ENCODE measurements at places on chromosomes 13 and 19.

DNA sequence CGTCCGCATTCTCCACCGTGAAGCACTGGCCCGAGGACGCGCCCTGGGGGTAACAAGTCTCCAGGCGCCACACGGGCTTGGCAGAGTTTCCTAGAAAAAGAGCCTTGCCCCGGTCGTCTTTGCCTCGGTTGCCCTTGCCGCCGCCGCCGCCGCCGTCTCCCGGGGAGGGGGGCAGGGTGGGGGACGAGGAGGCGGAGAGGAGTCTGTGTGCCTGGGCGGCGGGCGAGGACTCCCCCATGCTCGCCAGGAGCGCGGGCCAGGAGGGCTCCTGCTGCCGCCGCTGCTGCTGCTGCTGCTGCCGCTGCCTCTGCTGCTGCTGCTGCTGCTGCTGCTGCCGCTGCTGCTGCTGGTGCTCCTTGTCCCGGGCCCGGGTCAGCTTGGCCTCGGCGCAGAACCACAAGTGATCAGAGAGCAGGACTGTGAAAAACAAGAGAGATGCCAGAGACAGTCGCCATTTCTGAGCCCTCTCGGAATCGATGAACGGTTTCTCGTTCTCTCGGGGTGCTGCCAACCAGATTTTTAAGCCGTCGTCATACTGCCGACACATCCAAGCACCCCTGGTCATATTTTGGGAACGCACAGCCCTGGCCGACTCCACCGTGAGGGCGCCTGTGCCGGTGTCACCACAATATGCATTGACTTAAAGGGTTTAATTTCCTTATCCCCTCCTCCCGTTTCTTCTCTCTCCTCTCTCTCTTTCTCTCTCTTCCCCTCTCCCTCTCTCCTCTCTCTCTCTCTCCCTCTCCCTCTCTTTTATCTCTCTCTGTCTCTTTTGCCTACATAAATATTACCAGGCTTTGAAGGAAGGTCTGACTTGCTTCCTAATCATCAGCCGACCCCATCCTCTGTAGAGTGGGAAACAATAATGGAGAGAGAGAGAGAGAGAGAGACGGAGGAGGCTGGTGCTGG is 349.1 kb downstream of the LIG4 start:
- DNase-seq = no peak

DNA sequence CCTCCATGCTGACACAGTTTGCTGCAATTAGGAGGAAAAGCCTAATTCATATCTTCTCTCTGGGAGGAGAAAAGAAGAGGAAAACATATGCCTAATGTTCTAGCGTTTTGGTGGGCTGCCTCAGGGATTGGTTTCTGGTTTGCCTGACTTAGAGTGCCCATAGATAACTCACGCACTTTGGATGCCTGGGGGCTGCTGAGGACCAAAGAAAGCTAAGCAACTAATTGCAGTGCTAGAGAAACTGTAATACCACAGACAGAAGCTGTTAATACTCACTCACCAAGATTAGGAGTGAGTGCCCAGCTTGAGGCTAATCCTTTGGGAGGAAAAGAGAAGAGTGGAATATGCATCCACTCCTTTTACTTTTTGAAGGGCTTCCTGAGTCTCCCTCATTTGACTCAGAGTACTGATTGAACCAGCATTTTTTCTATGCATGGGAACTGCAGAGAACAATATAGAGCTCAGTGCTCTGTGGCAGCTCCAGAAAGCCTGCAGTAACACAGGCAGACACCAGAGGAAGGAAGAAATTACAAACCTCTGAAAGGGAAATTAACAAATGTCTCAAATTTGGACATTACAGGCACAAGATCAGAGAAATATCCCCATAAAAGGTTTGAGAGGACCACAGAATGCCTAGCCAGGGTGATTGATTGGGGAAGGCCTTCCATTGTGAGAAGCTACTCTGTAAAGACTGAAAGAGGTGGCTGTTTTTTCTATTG is 666.4 kb downstream of the OLFM4 start:
- no peak for DNase-seq

- DNase-seq = no peak
These were observed 181.1 kb upstream of the UBL3 start for GRCh38 chr13:30031488-30031887.

DNA sequence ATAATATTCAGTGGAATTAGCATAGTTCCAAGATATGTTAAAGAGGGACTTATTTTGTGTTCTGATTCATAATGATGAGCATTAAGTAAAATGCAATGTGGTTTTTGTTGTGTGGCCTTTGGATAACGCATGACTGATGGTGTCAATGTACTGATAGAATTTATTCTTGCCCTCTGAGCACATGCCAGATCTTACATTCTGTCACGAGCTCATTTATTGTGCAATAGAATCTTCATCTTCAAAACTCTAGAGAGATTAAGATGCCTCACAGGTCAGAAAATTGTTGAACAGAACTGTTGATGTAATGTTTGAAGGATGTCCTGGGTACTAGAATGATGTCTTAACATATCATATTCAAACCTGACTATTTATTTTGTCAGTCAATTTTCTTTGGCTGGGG is 148.0 kb upstream of the HTR2A start:
- no peak for DNase-seq

GRCh38 chr13:25657157-25657556 is 285.4 kb downstream of the ATP8A2 start:
- no peak for DNase-seq

GRCh38 chr19:50921426-50922316 is 10.5 kb upstream of the KLK4 start:
- DNase-seq = no peak

- no peak for DNase-seq
These were observed 263.5 kb downstream of the FOXO1 start for GRCh38 chr13:40402931-40403431.

DNA sequence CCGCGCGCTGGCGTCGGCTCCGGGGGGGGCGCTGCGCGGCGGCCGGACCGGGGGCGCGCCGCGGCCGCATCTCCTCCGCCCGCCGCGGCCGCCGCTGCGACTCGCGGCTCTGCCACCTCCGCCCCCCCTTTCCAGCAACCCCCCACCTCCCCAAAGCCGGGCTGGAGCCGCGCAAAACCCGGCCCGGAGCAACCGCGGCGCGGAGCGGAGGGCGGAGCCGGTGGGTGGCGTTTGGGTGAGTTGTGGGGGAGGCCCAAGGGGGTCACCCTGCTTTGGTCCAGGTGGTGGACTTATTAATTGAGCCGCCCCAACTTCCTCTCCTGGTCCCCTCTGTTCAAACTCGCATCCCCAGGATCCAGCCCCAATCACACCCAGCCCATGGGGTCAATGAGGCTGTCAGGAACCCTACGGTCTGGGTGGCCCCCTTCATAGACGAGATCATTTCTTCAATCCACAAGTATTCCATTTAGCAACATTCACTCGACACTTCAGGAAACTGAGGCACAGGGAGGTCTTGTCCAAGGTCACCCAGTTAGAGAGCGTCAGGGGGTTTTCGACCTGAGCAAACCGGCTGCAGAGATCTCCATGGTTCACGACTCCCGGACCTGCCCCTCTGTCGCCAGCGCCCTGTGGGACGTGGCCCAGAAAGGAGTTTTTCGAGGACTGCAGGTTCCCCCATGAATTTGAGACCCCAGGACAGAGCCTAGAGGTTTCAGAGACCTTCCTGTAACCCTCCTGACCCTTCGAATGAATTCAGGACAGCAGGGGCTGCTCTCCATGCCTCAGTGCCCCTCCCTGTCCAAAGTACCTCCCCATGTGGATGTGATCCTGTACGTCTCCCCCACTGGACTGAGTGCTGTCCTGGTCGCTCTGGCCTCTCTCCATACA is 22.4 kb upstream of the SEMA6B start:
- no peak for DNase-seq

GRCh38 chr13:93900731-93901130 is 578.8 kb downstream of the DCT start:
- DNase-seq = no peak

DNA sequence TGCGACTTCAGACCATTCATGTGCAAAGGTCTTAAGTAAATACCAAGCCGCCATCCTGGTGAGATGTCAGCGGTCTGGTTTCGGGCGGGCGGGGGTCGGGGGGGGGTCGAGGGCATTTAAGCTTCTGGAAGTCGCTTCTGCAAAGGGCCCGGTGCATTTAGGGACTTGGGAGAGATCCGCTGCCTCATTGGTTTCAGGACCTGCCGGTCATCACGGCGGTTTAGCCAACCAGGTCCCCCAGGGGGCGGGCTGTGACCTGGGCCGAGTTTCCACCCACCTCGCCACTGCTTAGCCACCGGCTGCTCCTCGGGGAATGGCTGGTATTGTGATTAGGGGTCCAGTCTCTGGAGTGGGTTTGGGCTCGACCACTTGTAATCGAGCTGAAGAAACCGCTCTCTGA is 7.8 kb downstream of the ANKLE1 start:
- DNase-seq = no peak

DNA sequence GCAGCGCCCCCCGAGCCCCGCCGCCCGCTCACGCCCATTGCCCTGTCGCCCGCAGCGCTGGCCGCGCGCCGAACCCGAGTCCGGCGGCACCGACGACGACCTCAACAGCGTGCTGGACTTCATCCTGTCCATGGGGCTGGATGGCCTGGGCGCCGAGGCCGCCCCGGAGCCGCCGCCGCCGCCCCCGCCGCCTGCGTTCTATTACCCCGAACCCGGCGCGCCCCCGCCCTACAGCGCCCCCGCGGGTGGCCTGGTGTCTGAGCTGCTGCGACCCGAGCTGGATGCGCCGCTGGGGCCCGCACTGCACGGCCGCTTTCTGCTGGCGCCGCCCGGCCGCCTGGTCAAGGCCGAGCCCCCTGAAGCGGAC is 518 bp downstream of the KLF2 start:
- no peak for DNase-seq

- no peak for DNase-seq
These were observed 70.7 kb downstream of the EPS15L1 start for GRCh38 chr19:16400911-16401591.

GRCh38 chr19:33339016-33339984 is 34.2 kb upstream of the CEBPG start:
- no peak for DNase-seq

DNA sequence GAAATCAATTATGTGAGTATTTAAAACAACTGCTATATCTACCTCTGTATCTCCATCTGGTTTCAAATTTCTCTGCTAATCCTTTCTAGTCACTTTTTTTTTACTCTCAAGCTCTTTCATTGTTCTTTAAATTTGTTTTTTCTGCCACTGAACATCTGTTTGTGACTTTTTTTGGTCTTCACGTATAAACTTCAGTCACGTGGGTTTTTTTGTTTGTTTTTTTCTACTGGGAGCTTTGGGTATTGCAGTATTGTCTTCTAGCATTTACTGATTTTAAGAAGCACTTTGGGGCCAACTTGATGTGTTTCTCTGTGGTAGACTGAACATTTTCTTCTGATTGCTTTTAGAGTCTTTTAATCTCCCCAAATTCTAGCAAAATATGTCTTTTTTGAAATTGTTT is 262.6 kb upstream of the RXFP2 start:
- no peak for DNase-seq

DNA sequence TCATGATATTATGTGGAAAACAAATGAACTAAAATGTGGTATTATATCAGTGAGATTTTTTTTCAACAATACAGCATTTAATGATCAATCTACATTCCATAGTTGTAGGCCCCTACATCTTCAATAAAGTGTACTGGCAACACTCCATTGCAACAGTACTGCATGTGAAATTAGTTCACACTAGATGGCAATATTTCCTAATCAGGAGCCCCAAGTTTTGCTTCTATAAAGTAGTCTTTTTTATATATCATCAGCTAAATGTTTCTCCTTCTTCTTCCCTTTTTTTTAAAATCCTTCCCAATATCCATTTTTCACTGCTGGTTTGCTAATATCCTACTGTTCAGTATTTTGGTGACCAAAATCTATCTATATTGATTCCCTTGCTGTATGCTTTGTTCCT is 528.3 kb upstream of the ATXN8OS start:
- no peak for DNase-seq

GRCh38 chr19:49231804-49232203 is 74.2 kb downstream of the TRPM4 start:
- DNase-seq = no peak

Data from NCI-H2107 (cell line).